ENCODE measurements at places on chromosomes 3 and 15. TPM values are rescaled to one million over a fixed set of nuclear protein-coding genes. Genes with fewer than 3 reads are reported as not detected.

The TXNRD3 gene
- total RNA-seq: 8.1 TPM

The LRRC49 gene
- 16.8 TPM for total RNA-seq

The CLDN11 gene
- 245 TPM for total RNA-seq

The DCUN1D1 gene
- 48.9 TPM for total RNA-seq

The ALG1L2 gene
- not detected for total RNA-seq

The TMEM158 gene
- total RNA-seq: 3.3 TPM

The SCAANT1 gene
- total RNA-seq: not detected

The KBTBD13 gene
- total RNA-seq: not detected

The SYNPR gene
- not detected for total RNA-seq

The RFX7 gene
- 6.9 TPM for total RNA-seq

The GDPGP1 gene
- total RNA-seq: 3.9 TPM

The COL8A1 gene
- 119 TPM for total RNA-seq

The CLDN16 gene
- under 0.01 TPM for total RNA-seq

The CASR gene
- not detected for total RNA-seq

The EEFSEC gene
- 4.5 TPM for total RNA-seq

- DNase-seq: no peak
- no peak overlapping the region for H3K27ac ChIP-seq
- H3K4me1 ChIP-seq: peaks cover 4% of the 10 kb centered on the region
- H3K36me3 ChIP-seq: no peaks in the 10 kb centered on the region
- no peaks in the 10 kb centered on the region for H3K27me3 ChIP-seq
- H3K4me3 ChIP-seq: no peak overlapping the region
These were observed 37.8 kb downstream of the IGSF10 start for GRCh38 chr3:151423091-151423490.

DNA sequence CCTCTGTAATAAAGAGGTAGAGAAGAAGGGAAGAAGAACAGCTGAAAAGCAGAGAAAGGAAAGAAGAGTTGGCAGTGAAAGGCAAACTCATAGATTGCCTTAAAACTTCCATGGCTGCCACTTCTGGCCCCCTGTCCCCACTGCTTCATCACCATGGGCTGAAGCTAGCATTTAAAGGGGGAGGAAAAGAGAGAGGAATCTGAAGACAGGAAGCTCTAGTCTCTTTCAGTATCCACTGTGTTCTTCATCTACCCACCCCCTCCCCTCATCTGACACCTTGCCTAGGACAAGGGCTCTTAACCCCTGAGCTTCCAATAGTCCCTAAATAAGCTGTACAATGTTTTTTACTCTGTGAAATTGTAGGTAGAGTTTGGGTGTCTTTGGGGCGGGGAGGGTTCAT, 60.6 kb downstream of the ALCAM start:
- H3K36me3 ChIP-seq: no peaks in the 10 kb centered on the region
- no peak overlapping the region for H3K4me3 ChIP-seq
- H3K27ac ChIP-seq: no peak overlapping the region

- DNase-seq: peak; percentile 40
- H3K27ac ChIP-seq: no peak overlapping the region
- H3K4me1 ChIP-seq: no peaks in the 10 kb centered on the region
- no peaks in the 10 kb centered on the region for H3K36me3 ChIP-seq
- no peak overlapping the region for H3K4me3 ChIP-seq
These were observed 72.9 kb downstream of the CD200 start for GRCh38 chr3:112405845-112406244.

GRCh38 chr3:171804618-171805389, 5.5 kb downstream of the PLD1 start:
- H3K27me3 ChIP-seq: no peaks in the 10 kb centered on the region
- H3K27ac ChIP-seq: peak overlapping the region; percentile 42
- no peak for DNase-seq
- H3K4me1 ChIP-seq: peaks cover 25% of the 10 kb centered on the region
- H3K4me3 ChIP-seq: no peak overlapping the region

DNA sequence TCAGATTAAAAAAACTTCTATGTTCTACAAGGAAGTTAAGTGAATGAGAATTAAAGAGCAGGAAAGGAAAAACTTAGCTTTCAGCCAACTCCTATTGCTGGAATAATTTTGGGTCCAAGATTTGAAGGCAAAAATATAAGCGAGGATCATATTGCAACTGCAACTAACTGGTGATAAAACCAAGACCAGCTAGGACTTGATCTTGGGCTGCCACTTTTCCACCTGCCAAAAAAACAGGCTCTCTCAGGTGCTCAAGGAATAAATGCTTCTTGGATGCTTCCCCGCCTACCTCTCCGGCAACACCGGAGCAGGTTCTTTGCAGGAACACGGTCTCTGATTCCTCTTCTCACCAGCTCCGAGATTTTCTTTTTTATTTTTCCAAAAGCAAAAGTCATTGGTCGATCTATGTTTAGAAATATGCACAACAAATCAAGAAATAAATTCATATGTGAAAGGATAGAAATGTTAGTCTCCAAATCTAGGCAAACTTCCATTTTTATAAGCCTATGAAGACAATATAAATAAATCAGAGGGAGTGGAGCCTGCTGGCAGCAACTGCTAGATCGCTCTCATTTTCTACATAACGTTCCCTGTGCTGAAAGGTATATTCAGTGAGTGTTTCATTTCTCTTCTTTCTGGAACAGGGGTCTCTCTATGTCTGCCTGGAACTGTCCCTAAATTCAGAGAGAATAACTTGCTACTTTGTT, 241.9 kb downstream of the NTRK3 start:
- no peaks in the 10 kb centered on the region for H3K27me3 ChIP-seq
- no peaks in the 10 kb centered on the region for H3K36me3 ChIP-seq
- no peak overlapping the region for H3K4me3 ChIP-seq
- H3K27ac ChIP-seq: no peak overlapping the region

DNA sequence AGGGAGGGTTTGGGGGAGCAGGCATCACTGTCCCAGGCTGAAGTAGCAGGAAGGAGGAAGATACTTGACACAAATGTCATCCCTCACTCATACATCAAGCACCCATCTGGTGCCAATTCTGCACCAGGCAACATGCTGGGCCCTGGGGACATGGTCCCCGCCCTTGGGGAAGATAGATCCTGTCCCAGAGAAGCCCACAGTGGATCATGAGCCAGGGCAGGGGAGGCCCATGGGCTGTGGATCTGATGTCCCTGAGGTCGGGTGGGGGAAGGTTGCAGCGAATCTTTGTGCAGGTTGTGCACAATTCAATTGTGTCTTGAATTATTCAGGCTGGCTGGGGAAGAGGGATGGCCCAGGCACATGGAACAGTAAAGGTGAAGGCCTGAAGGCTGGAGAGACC, 6.4 kb upstream of the CCDC33 start:
- H3K27me3 ChIP-seq: peaks cover 70% of the 10 kb centered on the region
- no peak overlapping the region for H3K27ac ChIP-seq
- DNase-seq: no peak
- no peak overlapping the region for H3K4me3 ChIP-seq

GRCh38 chr3:134392336-134392983, 18.2 kb upstream of the AMOTL2 start:
- DNase-seq: peak; percentile 34
- no peaks in the 10 kb centered on the region for H3K27me3 ChIP-seq
- H3K27ac ChIP-seq: no peak overlapping the region
- peaks cover 3% of the 10 kb centered on the region for H3K4me1 ChIP-seq
- no peak overlapping the region for H3K4me3 ChIP-seq
- H3K36me3 ChIP-seq: no peaks in the 10 kb centered on the region

DNA sequence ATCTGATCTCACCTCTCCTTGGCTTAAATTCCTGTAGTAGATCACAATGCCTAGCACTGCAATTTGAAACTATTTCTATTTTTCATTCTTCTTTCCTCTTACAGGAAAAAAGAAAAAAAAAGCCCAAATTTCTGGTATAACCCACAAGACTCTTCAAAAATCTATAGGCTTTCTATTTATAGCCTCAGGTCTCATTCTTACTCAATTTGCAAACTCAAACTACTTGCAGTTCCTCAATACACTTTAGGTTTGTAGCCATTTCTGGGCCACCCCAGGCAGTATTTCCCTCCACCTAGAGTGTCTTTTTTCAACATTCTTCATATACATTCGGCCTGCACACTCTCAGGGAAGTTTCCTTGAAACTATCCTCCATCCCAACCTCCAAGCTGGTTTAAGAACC, 169.0 kb downstream of the TBC1D5 start:
- no peaks in the 10 kb centered on the region for H3K27me3 ChIP-seq
- no peak for DNase-seq
- H3K4me3 ChIP-seq: no peak overlapping the region
- H3K27ac ChIP-seq: no peak overlapping the region
- no peaks in the 10 kb centered on the region for H3K36me3 ChIP-seq

DNA sequence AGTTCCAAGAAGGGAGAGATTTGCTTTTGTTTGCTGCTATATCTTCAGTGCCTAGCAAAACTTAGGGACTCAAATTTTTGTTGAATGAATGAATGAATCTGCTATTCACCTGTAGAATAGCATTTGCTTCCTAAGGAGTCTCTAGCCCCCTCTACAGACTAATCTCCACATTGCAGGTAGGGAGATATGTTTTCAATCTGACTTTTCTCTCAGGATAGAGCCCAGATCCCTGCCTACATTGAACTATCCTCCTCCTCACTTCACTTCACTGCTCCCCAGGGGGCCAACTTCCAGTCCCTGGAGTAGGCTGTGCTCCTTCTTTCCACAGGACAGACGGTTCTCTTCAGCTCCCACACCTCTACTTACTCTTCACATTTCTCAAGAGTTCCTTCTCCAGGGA, 81.9 kb upstream of the PTX3 start:
- H3K27ac ChIP-seq: no peak overlapping the region
- H3K4me1 ChIP-seq: peaks cover 2% of the 10 kb centered on the region
- H3K27me3 ChIP-seq: no peaks in the 10 kb centered on the region
- no peaks in the 10 kb centered on the region for H3K36me3 ChIP-seq
- no peak overlapping the region for H3K4me3 ChIP-seq
- peak; percentile 18 for DNase-seq

- no peak for DNase-seq
- no peaks in the 10 kb centered on the region for H3K27me3 ChIP-seq
- H3K27ac ChIP-seq: no peak overlapping the region
- H3K36me3 ChIP-seq: no peaks in the 10 kb centered on the region
- H3K4me3 ChIP-seq: no peak overlapping the region
These were observed 76.8 kb downstream of the C3orf85 start for GRCh38 chr3:109213321-109213720.

GRCh38 chr3:11288786-11289637, 16.8 kb downstream of the ATG7 start:
- peak overlapping the region; percentile 10 for H3K4me3 ChIP-seq
- DNase-seq: peak; percentile 96
- no peaks in the 10 kb centered on the region for H3K36me3 ChIP-seq
- no peaks in the 10 kb centered on the region for H3K27me3 ChIP-seq

GRCh38 chr3:71989165-71989564, 204.2 kb upstream of the PROK2 start:
- H3K27me3 ChIP-seq: no peaks in the 10 kb centered on the region
- H3K4me1 ChIP-seq: no peaks in the 10 kb centered on the region
- no peak overlapping the region for H3K4me3 ChIP-seq
- peak; percentile 13 for DNase-seq

DNA sequence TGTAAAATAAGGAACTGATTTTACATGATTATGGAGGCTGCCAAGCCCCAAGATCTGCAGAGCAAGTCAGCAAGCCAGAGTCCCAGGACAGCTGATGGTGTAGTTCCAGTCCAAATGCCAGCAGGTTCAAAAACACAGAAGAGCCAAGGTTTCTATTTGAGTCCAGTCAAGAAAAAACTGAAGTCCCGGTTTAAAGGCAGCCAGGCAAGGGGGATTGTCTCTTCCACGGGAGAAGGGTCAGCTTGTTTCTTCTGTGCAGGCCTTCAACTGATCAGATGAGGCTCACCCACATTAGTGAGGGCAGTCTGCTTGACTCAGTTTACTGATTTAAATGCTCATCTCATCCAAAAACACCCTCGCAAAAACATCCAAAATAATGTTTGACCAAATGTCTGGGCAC, 246.2 kb downstream of the PLCL2 start:
- H3K27ac ChIP-seq: no peak overlapping the region
- H3K36me3 ChIP-seq: no peaks in the 10 kb centered on the region
- no peaks in the 10 kb centered on the region for H3K4me1 ChIP-seq

DNA sequence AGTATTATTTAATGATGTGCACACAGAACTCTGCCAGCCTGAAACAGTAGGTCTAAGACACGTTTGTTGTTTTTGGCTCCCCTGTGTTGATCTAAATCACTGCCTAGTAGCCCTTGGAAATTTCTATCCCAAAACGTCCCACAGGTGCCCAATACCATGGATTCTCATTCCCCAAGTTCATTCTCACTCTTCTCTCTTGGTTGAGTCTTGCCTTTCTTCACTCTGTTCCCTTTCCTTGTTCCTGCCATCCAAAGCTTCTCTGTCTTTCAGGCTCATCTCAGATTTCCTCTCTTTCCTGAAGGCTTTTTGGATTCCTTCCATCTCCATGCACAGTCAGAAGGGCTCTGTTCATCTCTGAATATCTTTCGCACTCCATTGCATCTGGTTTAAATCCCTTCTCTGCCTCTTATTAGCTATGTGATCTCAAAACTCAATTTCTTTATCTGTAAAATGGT, 54.2 kb downstream of the PPARG start:
- no peaks in the 10 kb centered on the region for H3K27me3 ChIP-seq
- no peak overlapping the region for H3K27ac ChIP-seq
- DNase-seq: peak; percentile 19
- peaks cover 2% of the 10 kb centered on the region for H3K4me1 ChIP-seq
- no peak overlapping the region for H3K4me3 ChIP-seq
- no peaks in the 10 kb centered on the region for H3K36me3 ChIP-seq

- no peak overlapping the region for H3K4me3 ChIP-seq
- H3K27ac ChIP-seq: no peak overlapping the region
- no peaks in the 10 kb centered on the region for H3K36me3 ChIP-seq
- no peak for DNase-seq
These were observed 192.4 kb downstream of the ABHD5 start for GRCh38 chr3:43882976-43883680.

GRCh38 chr3:28982906-28983305, 298.0 kb upstream of the RBMS3 start:
- no peak overlapping the region for H3K27ac ChIP-seq
- H3K36me3 ChIP-seq: no peaks in the 10 kb centered on the region
- no peak overlapping the region for H3K4me3 ChIP-seq
- no peaks in the 10 kb centered on the region for H3K4me1 ChIP-seq

GRCh38 chr15:63382966-63383710, 1.5 kb upstream of the CA12 start:
- no peaks in the 10 kb centered on the region for H3K36me3 ChIP-seq
- H3K27me3 ChIP-seq: no peaks in the 10 kb centered on the region
- peak; percentile 37 for DNase-seq
- no peak overlapping the region for H3K4me3 ChIP-seq

GRCh38 chr3:185715091-185715490, 109.8 kb downstream of the IGF2BP2 start:
- H3K27me3 ChIP-seq: no peaks in the 10 kb centered on the region
- no peak overlapping the region for H3K4me3 ChIP-seq
- DNase-seq: peak; percentile 56
- peaks cover 3% of the 10 kb centered on the region for H3K36me3 ChIP-seq

DNA sequence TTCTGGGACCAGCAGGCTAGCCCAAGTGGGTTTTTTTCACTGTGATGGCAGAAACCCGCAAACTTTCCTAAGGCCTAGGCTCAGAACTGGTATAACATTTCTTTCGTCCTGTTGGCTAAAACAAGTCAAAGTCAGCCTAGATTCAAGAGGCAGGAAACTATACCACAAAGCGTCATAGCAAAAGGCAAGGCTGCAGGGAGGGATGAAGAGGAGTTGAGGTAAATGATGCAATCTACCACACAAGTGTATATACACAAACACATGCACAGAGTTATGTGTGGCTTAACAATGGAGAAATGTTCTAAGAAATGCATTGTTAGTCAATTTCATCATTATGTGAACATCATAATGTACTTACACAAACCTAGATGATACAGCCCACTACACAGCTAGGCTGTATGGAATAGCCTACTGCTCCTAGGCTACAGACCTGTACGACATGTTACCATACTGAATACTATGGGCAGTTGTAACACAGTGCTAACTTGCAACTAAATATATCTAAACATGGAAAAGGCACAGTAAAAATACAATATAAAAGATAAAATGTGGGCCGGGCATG, 225.6 kb downstream of the TBL1XR1 start:
- no peak overlapping the region for H3K4me3 ChIP-seq
- peak; percentile 16 for DNase-seq
- H3K27me3 ChIP-seq: no peaks in the 10 kb centered on the region
- no peaks in the 10 kb centered on the region for H3K36me3 ChIP-seq

Measured in IMR-90 (cell line).